ENCODE measurements at places on chromosomes 6 and 20.
A peak's percentile ranks its signal among the peaks of the same experiment; 100 is the strongest.

DNA sequence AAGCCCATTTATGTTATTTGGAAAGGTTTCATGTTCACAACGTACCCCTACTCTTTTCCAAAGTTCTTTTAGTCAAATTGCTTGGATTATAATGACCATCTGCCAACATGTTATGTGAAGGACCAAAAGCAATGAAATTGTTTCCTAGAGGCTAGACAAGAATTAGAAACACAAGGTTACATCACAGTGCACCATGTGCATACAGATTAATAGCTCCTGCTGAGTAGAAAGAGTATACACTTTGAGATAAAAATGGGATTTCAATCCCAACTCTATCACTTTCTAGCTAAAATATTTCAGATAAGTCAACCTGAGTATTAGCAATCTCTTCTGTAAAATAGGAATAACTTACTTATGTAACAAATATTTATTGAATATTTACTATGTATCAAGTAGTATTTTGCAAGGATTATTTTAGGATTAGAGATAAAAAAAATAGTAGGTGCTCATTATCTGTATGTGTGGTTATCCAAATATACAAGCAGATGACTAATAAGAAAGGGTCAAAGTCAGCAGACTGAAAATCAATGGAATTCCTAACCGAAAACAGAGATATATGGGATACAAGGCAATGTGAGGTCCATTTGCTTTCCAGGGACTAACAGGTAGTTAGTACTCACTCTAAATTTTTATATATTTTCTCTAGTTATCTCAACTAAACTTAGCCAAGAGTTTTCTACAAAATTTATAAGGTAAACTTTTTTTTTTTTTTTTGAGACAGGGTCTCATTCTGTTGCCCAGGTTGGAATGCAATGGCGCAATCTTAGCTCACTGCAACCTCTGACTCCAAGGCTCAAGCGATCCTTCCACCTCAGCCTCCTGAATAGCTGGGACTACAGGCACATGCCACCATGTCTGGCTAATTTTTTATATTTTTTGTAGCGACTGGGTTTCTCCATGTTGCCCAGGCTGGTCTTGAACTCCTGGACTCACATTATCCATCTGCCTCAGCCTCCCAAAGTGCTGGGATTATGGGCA is 127.7 kb downstream of the PDSS2 start:
- DNase-seq = no peak

GRCh38 chr6:150251566-150252186 is 108.8 kb downstream of the PPP1R14C start:
- DNase-seq = no peak

GRCh38 chr6:17448165-17448564 is 54.8 kb downstream of the CAP2 start:
- DNase-seq = no peak

- no peak for DNase-seq
Observed at GRCh38 chr6:153816366-153816765, 222.7 kb upstream of the OPRM1 start.

DNA sequence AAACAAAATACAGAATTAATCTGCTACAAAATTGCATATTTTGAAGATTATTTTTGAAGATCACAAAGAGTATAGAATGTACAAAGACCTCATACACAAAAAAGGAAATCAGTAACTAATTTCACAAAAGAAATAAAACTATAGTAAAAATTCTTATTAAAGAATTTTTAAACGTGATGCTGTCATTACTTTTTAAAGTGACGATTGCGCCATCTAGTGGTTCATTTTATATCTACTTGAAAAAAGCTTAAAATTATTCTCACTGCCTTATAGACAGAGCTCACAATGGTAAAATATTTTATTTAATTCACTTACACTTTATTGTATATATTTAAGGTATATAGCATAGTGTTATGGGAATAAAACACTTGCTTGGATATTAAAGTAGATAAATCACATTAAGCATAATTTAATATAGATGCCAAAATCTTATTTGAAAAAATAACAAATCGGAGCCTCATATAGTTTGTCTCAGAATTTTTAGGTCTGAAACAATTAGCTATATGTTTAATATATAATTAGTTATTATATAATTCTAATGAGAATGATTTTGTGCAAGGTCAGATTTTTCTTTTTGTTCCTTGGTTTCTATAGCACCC is 128.8 kb downstream of the PHF3 start:
- DNase-seq = no peak

DNA sequence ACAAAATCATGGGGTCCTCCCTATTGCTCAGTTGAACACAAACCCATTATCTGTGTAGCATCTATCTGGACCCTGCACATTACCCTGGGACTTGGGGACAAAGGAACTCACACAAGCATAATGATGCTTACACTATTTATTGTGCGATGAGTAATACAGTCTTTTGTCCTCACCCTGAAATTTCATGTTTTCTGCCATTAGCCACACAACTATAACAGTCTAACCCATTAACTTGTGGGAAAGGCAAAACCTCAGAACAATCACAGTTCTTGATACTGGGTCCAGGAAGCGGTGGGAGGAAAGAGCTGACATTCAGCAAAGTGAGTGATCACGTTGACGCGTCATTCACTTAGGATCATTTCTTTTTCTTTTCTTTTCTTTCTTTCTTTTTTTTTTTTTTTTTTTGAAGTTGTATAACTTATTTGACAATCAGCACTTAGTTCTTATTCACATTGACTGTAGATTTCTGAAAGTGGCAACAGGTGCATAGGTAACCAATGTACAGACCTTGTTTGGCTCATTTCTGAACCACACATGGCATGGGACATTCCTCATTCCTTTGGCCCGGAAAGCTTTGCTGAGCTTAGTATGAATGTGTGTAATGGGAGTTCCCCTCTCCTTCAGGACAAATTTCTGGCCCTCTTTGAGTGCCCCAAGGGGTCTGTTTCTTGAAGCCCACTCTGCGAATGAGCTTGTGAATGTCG is 94.8 kb upstream of the CNKSR3 start:
- DNase-seq = no peak

DNA sequence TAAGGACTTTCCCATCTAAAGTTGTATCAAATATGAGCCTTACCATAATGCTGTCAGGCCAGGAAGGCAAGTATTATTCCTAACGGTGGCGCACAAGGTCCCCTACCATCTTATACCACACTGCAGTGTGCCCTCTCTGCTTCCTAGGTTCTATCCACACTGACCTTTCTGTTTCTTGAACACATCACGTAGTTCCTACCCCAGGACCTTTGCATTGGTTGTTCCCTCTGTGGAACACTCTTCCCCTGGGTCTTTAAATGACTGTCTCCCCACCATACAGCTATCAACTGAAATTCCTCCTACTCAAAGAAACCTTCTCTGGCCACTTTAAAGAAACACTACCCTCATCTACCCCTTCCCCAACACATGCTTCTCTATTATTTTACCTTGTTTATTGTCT is 104.5 kb upstream of the SPACA1 start:
- no peak for DNase-seq

- DNase-seq = no peak
Observed at GRCh38 chr20:1792274-1792673, 102.9 kb upstream of the SIRPA start.

- no peak for DNase-seq
Observed at GRCh38 chr6:108621117-108621516, 60.4 kb downstream of the FOXO3 start.

GRCh38 chr20:43832096-43832816 is 82.4 kb upstream of the TOX2 start:
- DNase-seq = no peak

DNA sequence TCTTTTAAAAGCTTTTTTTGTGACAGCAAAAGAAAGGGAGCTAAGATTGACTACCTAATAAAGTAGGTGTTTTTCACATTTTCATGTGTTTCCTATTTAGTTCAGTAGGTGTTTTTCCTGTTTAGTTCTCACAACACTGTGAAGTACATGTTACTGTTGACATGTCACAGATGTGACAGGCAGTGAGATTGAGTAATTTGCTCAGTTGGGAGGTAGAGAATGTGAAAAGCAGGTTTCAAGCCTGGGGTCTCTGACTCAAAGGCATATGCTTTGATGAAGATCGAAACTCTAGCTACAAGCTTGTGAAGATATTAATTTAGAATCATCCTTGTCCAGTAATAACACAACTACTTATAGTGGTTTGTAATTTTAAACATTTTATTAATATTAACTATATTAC is 43.1 kb downstream of the SLX4IP start:
- DNase-seq = no peak

- DNase-seq = peak; percentile 56
Observed at GRCh38 chr6:36118550-36119107, 11.7 kb upstream of the MAPK13 start.

GRCh38 chr6:63635215-63635587 is 401 bp upstream of the PHF3 start:
- no peak for DNase-seq

DNA sequence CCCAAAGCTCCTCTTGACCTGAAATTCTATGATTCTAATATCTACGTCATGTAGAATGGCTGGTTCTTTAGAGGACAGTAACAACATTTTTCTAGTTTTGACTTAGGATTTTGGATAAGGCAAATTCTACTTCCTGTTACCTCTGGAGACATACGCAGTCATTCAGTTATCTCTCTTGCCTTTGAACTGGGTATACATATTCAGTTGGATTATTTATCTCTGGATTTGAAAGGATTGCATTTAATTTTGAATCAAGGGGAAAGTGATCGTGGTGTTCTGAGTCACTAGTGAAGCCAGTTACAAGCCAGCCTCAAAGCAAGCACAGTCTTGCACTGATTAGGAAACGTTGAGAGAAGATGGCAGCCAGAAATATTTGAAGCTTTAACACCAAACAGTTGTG is 35.3 kb upstream of the BCAS1 start:
- DNase-seq = no peak

DNA sequence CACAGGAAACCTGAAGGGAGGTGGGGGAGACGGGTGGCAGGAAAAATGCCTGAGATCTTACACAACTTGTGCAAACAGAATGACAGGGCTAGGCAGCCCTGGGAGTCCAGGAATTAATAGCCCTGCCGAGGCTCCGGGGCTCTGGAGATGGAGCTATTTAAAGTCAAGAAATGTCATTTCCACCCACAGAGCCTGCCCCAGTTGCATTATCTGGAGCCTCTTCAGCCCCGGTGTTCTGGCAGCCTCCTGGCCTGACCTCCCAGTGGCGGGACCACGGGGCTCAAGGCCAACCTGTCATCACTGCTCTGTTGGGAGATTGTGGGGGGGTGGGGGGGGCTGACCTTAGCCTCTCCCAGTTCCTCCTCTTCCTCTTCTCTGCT is 28.5 kb upstream of the SCUBE3 start:
- DNase-seq = no peak

DNA sequence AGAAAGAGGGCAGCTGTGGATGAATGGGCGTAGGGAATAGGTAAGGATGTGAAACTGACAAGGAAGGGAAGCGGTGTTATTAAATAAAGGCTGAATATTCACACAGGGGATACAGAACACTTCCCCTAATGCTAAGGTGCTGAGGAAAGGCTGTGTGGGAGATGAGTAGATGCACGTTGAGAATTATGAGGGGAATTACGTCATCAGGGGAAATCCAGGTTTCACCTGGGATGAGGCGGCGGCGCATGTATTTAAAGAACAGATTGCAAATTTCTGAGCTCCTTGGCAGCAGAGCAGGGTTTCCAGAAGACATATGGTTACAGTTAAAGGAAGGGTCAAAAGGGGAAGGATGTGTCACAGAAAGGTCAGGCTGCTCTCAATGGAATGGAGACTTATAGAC is 28.7 kb upstream of the EDN1 start:
- DNase-seq = no peak

- DNase-seq = no peak
Observed at GRCh38 chr6:17474289-17474688, 80.9 kb downstream of the CAP2 start.

- DNase-seq = no peak
Observed at GRCh38 chr6:140459209-140459608, 1084.8 kb upstream of the CITED2 start.

DNA sequence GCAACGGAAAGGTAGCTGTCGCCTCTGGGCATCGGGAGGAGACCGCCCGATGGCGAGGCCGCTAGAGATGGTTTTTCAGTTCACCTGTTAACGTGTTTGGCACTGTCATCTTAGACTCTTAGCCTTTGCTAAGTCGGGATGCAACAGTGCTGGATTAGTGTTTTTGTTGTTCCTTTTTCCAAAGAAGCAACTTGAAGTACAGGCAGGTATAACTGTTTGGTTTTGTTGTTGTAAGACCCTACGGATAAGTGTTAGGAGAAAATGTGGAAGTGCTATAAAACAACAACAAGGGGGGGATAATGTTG is 723 bp downstream of the MANEA start:
- DNase-seq = no peak

- no peak for DNase-seq
Observed at GRCh38 chr6:116258520-116258919, 4.6 kb upstream of the TSPYL4 start.

GRCh38 chr20:39983183-39983582 is 705.9 kb downstream of the MAFB start:
- no peak for DNase-seq

DNA sequence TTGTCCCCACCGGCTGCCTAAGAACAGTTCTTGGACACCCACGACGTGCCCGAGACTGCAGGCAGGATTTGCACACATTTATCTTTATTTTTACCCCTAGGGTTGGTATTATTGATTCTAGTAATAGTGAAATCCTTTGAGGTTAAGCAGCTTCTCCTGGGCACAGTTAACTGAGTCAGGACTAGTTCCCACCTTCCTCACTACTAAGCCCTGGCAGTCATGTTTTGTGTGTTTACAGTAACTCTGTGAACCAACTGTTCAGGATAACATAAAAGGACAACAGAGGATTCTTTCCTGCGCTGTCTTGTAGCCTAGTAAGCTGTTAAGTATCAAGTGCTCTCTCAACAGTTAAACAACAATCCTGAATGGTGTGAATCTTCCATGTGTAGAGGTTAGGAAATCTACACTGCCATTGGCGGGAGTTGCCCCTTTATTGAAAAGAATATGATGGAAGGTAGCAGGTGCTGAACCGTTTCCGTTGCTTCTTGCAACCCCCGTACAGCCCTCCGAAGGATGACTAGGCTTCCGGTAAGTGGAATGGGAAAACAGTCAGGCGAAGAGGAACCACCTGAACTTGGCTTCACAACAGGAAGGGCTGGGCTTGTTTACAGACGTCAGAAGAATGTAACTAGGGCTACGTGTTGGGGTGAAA is 979 bp upstream of the SOD2 start:
- no peak for DNase-seq

DNA sequence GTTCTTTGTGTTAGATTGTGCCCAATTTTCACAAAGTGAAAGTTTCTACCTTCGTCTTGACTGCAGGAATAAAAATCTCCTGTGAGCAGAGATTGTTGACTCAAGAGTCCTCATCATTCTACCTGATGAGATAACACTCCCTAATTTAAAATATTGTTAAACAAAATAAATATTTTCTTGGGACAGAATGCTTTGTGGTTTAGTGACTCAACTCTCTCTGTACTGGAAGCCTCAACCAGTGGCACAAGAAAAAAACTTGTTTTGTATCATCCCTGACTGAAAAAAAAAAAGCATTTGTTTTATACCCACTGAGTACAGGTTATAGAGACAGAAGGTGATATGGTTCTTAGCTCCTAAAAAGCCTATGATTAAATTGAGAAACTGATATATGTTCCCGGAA is 78.9 kb downstream of the CRYBG1 start:
- DNase-seq = no peak

- DNase-seq = no peak
Observed at GRCh38 chr6:16698997-16699868, 62.0 kb downstream of the ATXN1 start.

- no peak for DNase-seq
Observed at GRCh38 chr6:11268978-11269377, 36.5 kb upstream of the NEDD9 start.
